CD4-positive, alpha-beta T cell treated with Interleukin-1 beta for 1 hour (primary cell): ENCODE measurements at places on chromosomes 13 and 19.
A peak's percentile ranks its signal among the peaks of the same experiment; 100 is the strongest.

DNA sequence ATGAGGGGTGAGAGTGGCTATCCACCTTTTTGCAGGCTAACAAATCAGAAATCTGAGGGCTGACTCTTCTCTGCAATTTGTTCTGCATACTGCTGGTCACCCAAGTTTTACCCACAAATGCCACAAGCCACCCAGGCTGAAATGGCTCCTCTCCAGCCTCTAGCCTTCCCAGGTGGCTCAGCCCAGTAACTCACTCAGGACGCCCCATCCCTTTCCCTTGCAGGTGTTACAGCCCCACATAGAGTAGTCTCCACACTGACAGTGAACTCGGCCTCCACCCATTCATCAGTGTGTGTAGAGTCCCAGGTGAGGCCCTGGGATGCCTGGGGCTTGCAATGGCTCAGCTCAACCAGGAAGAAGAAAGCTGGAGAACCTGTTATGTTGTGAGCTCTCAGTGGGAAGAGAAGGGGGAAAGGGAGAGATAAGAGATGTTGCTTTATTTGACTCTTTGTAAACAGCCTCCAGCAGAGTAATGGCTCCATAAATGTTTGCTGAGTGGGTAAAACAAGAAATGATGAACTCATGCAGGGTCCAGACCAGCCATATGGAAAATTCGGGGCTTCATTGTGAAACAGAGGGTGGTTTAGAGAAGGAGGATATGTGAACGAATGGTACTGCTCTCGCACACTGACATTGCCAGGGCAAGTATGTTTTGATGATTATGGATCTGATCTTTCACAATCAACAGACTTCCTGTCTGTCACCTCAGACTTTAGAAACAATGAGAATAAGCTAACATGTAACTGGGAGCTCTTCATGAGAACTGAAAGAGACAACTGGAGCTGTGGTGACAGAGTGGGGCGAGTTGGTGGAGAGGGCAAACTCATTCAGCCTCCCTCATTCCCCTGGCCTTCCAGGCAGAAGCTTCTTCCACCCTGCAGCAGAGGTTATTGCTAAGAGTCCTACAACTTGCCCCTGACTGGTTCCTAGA lies 74.2 kb upstream of the RFC3 start:
- no peak for DNase-seq

- DNase-seq: no peak
These were observed 47.1 kb downstream of the USPL1 start for GRCh38 chr13:30664689-30665275.

GRCh38 chr13:40370661-40371060 lies 295.8 kb downstream of the FOXO1 start:
- no peak for DNase-seq

DNA sequence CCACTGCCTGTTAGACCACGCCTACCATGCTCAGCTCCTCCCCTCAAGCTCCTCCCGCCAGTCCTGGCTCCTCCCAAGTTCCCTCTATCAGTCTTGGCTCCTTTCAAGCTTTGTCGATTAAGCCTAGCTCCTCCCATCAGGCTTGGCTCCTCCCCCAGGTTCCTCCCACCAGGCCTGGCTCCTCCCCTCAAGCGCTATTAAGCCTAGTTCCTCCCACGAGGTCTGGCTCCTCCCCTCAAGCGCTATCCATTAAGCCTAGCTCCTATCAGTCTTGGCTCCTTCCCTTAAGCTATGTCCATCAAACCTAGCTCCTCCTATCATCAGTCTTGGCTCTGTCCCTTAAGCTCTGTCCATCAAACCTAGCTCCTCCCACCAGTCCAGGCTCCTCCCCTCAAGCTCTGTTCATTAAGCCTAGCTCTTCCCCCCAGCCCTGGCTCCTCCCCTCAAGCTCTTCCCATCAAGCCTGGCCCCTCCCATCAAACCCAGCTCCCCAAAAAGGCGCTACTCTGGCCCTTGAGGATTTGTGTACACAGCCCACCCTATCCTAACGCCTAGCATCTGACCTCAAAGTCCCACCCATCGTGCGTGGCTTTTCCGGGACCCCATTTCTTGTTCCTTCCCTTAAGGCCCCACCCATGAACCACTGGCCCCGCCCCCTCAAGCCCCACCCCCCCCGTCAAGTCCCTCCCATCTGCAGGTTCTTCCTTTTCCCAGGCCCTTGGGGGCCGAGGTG lies 10.0 kb downstream of the CAMSAP3 start:
- DNase-seq: peak; percentile 29

DNA sequence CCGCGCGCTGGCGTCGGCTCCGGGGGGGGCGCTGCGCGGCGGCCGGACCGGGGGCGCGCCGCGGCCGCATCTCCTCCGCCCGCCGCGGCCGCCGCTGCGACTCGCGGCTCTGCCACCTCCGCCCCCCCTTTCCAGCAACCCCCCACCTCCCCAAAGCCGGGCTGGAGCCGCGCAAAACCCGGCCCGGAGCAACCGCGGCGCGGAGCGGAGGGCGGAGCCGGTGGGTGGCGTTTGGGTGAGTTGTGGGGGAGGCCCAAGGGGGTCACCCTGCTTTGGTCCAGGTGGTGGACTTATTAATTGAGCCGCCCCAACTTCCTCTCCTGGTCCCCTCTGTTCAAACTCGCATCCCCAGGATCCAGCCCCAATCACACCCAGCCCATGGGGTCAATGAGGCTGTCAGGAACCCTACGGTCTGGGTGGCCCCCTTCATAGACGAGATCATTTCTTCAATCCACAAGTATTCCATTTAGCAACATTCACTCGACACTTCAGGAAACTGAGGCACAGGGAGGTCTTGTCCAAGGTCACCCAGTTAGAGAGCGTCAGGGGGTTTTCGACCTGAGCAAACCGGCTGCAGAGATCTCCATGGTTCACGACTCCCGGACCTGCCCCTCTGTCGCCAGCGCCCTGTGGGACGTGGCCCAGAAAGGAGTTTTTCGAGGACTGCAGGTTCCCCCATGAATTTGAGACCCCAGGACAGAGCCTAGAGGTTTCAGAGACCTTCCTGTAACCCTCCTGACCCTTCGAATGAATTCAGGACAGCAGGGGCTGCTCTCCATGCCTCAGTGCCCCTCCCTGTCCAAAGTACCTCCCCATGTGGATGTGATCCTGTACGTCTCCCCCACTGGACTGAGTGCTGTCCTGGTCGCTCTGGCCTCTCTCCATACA lies 22.4 kb upstream of the SEMA6B start:
- no peak for DNase-seq

DNA sequence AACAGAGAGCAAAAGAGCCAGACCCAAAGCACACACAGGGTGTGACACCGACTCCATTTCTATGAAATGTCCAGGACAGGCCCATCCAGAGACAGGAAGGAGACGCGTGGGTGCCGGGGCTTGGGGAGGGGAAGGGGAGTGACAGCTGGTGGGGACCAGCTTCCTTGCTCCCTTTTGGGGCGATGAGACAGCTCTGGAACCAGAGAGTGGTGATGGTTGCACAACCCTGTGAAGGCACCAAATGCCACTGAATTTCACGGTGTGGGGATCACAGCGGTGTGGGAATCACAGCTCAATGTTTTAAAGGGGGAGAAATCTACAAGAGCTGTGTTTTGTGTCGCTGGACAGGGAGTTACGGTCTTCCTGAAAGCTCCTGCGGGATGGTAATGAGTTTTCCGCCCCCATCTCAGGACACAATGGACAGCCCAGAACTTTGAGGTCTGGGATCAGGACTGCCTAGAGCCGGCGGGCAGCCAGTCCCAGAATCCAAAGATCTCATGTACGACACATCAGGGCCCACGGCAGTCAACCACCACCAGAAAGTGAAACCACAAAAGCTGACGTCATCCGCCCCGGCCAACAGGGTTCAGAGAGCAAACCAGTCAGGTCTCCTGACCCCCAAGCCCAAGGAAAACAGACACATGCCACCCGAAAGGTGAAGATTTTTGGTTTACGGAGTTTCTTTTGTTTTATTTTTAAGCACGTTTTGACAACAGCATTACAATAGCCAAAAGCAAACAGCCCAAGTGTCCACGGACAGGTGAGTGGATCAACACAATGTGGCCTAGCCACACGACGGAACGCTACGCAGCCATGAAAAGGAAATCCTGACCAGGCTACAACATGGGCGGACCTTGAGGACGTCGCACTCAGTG lies 7.3 kb downstream of the SGTA start:
- DNase-seq: peak; percentile 73
